ENCODE measurements at places on chromosomes 4 and X.

GRCh38 chr4:139768896-139769295 is 103.3 kb downstream of the MGST2 start:
- DNase-seq = peak; percentile 13

GRCh38 chr4:89365776-89366175 is 58.2 kb upstream of the GPRIN3 start:
- no peak for DNase-seq

DNA sequence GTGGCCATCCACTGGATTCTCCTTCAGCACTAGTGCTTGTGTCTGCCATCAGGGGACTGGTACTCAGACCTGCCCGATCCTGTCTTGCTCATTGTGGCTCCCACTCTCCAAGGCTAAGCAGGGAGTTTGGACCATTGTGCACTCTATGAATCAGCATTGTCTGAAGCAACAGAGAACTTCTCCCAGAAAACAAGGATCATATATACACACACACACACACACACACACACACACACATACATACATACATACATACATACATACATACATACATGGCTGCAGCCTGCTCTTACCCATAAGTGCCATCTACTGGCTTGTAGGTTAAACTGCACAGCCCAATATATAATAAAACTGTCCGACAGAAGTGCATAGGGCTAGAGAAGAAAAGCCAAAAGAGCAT is 345.3 kb upstream of the LCORL start:
- DNase-seq = peak; percentile 27

- no peak for DNase-seq
Measured at GRCh38 chr4:138404251-138404650, 162.1 kb upstream of the SLC7A11 start.

DNA sequence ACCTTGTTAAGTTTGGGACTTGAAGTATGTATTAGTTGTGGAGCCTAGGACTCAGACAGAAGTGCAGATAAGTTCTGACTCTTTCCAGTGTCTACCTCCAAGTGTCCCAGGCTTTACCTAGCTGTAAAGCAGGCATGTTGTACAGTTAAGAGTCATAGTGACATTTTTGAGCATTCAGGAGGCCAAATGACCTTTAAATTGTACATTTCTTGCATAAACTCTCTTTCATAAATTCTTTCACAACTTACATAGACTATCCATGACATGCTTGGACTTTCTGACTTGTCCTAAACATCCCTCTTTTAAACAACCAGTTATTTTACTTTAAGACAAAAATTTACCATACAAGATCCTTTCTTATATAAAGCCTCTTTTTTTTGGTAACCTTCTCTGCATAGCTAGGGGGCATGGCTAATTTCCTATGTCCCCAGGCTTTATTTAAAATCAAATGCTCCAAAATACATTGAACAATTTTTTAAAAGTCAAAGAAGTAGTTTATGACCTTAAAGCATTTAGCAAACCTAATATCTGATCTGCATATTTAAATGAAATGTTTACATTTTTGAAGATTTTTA is 40.1 kb upstream of the UGT8 start:
- no peak for DNase-seq

- peak; percentile 50 for DNase-seq
Measured at GRCh38 chr4:138751309-138751708, 264.3 kb upstream of the NOCT start.

DNA sequence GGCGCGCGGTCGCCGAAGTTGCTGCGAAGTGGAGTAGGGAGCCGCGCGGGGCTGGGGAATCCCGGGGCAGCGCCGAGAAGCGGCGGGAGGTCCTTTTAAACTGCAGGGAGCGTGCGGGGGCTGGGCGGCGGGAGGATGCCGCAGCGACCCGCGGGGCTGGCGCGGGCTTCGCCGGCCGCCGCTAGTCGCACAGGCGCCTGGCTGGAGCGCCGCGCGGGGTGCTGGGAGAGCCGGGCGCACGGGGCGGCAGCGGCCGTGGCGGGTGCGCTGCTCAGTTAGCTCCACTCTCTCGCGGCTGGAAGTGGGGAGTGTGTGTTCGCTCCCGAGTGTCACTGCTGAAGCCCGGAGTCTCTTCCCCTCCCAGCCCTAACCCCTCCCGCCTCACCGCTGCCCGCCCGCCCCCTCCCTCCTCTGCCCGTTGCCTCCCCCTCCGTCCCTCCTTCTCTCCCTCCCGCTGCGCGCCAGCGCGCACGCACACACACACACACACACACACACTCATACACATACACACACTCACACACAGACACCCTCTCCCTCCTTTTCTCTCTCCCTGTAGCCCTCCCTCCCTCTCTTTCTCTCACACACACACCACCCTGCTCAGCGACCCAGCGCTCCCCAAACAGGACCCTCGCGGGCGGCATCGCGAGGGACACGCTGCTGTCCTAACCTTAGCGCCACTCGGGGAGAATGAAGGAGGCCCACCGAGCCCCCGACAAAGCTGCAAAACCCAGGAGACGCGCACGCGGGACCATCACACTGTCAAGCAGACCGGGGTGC is at the start of gene NDNF:
NDNF (minus strand) TSS at position 312 of the 780 bp plus-strand sequence. CDS start 26,698 bp downstream, outside the sequence.
- DNase-seq = peak; percentile 43

- DNase-seq = no peak
Measured at GRCh38 chr4:26964994-26965393, 104.4 kb downstream of the STIM2 start.

DNA sequence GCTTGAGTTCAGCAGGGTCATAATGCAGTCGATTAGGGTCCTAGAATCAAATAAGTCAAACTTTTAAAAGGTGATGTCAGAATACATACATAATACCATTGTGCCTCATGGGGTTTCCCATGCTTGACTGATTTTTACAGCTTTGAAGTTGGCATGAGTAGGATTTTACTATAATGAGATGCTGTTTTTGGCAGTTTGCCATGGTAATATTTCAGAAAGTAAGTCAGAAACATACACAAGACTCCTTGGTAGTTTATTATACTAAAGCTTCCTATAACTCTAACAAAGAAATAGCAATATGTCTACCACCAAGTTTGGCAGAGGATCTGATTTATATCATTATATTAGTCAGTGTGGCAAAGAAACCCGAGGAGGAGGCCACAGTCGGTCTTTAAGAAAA is 45.2 kb downstream of the PHKA2 start:
- DNase-seq = peak; percentile 15

DNA sequence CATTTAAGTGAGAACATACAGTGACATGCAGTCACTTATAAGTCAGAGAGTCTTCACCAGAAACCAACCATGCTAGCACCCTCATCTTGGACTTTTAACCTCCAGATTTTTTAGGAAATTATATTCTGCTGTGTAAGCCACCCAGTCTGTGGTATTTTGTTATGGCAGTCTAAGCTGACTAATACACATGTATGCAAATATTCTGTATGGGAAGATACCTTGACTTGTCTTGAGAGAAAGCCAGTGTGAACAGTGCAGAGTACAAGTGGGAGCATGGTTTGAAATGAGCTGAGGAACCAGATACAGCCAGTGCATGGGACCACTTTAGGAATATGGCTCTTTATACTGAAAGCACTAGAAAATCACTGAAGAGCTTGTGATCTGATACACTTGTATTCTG is 110.4 kb upstream of the MAP9 start:
- no peak for DNase-seq

DNA sequence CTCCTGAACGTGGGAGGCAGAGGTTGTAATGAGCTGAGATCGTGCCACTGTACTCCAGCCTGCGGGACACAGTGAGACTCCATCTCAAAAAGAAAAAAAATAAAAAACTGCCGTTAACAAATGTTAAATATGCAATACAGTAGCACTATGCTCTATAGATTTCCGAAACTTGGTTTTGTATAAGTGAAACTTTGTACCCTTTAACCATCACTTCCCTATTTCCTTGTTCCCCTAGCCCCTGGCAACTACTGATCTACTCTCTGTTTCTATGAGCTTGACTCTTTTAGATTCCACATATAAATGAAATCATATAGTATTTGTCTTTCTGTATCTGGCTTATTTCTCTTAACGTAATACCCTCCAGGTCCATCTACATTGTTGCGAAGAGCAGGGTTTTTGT is 74.1 kb downstream of the TAB3 start:
- DNase-seq = no peak

DNA sequence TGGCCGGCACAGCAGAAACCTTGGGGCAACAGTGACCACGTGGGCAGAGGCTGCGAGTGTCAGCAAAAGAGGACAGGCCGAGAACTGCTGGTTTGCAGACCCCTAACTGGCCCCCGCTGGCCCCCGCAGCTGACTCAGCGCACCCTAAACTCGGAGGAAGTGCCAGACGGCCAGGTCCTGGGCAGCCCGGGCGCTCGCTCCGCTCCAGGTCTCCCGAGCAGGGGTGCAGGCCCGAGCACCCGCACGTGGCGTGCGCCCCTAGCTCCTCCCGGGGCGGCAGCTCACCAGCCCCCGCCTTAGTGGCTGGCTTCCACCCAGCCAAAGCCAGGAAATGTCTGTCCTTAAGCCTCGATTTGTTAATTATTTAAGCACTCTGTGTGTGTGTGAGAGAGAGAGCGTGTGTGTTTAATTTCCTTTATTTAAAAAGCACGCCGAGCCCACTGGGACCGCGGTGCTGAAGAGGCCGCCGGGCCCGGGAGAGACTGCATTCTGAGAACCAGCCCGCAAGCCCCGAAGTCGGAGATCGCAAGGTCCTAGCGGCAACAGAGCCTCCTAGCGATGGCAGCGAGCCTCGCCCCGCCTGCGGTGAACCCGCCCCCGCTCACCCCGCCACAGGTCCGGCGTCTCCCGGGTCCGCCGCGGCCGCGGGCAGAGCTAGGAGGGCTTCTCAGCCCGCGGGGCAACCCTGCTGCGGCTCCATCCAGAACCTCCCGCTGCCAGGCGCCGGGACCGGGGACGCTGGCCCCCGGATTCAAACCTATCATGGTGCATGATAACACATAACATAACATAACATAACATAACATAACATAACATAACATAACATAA is 45.9 kb upstream of the CDKN2AIP start:
- DNase-seq = peak; percentile 79

DNA sequence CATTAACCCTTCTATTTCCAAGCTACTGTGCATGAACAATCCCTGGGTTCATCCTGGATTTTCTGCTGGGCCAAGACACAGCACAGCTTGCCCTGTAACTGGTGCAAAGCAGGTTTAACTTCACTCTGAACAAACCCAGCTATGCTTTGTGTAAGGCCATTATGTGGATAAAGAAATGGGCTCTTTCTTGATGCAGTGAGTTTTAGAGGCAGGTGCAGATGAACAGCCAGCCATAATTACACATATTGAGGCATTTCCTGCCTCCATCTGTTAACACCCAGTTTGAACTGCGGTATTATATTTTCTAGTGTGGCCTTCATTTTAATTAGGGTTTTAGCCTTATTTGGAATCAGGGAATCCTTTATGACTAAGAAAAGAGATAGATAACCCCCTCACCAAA is 68.7 kb upstream of the ARX start:
- DNase-seq = no peak

DNA sequence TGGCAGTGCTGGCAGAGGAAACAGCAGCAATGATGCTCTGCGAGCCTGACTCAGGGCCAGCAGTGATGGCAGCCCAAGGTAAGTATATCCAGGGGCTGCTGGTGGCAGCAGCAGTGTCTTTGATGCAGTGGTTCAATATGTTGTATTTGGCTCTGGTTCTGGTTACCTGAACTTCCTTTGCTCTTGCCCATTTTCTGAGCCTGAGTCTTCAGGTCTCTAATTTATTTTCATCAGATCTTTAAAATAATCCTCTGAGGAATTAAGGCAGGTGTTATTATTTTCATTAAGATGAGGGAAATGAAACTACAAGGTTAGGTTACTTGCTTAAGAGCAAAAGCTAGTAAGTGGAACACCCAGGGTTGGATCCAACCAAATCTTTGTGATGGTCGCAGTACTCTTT is 102.8 kb upstream of the BMP2K start:
- no peak for DNase-seq

DNA sequence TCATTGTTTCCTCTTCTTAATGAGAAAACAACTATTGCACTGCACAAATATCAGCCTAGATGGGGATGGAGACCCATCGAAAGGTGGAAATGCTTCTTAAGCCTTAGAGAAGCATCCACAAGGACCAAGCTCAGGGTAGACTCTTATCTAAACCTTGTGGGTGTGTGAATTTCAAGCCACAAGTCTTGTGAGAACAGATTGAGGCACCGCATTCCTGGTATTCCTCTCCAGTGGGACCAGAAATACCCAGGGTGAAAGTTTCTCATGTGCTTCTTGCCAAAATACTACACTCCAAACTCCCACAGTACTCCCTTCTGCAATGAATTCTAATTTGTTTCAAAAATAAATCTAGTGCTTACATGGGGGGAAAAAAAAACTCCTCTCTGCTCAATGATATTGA is 375.6 kb downstream of the PDGFC start:
- DNase-seq = peak; percentile 55

GRCh38 chr4:165709973-165710526 is 163.0 kb upstream of the TLL1 start:
- no peak for DNase-seq

DNA sequence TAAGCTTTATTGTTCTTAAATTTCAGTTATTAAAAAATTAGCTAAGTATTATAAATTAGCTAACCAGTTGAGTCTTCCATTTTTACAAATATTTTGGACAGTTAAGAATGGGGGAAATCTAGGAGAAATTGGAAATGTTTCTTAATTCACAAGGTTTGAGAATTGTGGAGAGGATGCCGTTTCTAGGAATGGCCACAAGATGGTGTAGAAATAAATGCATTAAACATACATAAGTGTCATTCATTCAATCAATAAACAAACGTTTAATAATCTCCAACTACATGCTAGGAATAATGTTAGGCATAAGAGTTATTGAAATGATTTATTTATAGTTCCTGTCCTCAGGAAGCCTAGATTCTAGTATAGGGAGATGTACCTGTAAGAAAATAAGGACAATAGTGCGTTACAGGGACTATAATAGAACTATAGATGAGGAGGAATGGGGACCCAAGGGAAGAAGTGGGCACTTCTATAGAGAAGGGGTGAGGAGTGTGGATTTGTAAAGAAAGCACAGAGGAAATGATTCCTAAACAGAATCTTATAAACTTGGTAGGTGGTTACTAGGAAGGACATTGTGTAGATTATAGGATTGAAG is 195.7 kb upstream of the ANK2 start:
- DNase-seq = no peak

DNA sequence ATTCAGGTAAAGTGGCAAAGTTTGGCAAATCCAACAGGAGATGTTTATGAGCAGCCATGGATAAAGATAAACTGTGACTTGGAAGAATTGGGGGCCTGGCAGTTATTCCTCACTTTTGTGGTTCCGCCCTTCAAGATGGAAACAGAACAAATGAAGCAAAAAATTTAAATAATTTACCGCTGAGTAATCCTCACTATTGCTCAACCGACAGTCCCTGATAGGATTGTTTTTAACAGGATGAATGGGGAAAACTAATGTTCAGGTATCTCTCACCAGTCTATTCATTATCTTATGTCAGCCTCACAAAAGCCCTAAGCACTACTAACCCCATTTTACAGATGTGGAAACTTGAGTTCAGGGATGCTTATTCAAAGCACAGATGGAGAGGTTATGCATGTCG is 90.8 kb downstream of the FNIP2 start:
- DNase-seq = peak; percentile 21
